ENCODE measurements at places on chromosomes 2 and 18.

GRCh38 chr2:25797620-25798488 is 80.4 kb downstream of the ASXL2 start:
- no peak for DNase-seq

DNA sequence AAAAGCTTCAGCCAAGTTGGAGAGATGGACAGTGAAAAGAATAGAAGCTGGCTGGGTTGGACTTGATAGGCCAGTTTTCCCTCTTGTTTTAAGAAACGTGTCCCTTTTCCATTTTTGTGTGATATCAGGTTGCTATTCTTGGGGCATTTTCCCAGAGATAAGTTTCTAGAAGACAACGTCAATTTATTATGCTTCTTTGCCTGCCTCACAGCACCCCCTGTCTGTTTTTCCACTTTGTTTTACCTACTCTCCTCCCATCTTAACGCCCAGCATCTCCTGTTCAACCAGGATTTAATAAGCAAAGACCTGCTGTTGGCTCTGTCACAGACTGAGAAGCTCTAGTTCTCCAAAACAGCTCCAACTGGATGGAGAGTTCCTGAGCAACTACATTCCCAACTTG is 317.8 kb upstream of the ZNF521 start:
- DNase-seq, result no peak

DNA sequence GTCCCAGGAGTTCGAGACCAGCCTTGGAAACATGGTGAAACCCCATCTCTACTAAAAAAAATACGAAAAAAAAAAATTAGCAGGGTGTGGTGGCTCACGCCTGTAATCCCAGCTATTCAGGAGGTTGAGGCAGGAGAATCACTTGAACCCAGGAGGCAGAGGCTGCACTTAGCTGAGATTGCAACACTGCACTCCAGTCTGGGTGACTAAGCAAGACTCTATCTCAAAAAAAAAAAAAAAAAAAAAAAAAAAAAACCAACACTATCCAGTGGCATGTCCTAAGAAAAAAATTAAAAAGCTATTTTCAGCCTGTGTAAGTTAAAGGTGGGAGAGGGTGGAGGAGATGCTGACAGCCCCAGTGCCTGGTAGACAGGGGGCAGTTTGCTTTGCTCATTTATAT is 32.2 kb upstream of the REL start:
- no peak for DNase-seq

GRCh38 chr18:36661999-36662398 is 166.8 kb downstream of the TPGS2 start:
- DNase-seq, result no peak

DNA sequence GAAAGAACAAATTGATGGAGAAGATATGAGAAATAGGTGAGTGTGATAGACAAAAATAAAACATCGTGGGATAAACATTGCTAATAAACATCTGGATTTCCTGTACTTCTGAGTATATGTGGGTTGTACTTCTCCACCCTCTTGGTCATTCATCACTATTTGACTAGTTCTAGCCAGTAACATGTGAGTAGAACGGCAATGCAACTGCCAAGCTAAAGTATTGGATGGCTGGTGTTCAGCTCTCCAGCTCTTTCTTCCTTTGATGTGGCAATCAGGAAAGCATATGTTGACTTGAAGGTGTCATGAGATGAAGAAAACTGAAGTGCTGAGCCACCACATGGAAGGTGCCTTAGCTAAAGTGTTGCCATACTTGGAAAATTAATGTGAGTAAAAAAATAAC is 144.9 kb downstream of the SCG2 start:
- DNase-seq, result no peak

- DNase-seq, result no peak
Measured at GRCh38 chr2:38116762-38117161, 40.8 kb upstream of the CYP1B1 start.

- no peak for DNase-seq
Measured at GRCh38 chr18:9869715-9870430, 15.9 kb upstream of the TXNDC2 start.

GRCh38 chr2:159076241-159076640 is 107.8 kb downstream of the TANC1 start:
- no peak for DNase-seq

GRCh38 chr2:8249769-8250168 is 432.1 kb upstream of the ID2 start:
- no peak for DNase-seq

Measured in naive thymus-derived CD8-positive, alpha-beta T cell (primary cell).